ENCODE measurements at places on chromosomes 13 and 19.

DNA sequence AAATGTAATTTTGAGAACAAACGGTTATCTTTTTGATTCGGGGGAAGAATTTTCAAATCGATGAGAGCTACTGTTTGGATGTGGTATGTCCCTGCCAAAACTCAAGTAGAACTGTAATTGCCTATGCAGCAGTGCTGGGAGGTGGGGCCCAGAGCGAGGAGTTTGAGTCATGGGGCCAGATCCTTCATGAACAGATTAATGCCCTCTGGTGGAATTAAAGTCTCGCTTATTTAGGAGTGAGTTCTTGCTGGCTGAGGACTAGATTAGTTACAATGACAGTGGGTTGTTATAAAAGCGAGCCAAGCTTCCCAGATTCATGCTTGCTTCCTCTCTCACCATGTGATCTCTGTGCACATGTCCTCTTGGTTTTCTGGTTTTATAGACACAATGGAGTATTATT, 11.8 kb upstream of the PRR20A start:
- no peak for DNase-seq

- DNase-seq, result no peak
These were observed 1.5 kb downstream of the ZNF576 start for GRCh38 chr19:43597876-43598275.

- no peak for DNase-seq
These were observed 5.6 kb downstream of the OR7A10 start for GRCh38 chr19:14843169-14843568.

DNA sequence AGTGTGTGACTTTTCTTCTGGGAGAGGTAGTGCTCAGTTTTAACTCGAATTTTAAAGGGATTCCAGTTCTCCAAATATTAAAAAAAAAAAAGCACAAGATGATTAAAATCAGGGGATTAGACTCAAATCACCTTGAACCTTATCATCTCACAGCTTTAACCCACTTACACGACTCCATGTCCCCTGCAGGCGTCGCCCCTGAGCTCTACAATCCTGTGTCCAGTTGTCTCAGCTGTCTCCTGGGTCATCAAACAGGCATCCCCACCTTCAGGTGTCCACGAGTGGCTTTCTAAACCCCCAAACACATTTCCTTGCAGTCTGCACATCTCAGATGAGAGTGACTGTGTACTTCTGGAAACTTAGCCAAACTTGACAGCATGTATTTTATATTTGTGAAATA, 14.1 kb downstream of the ZNF808 start:
- no peak for DNase-seq

GRCh38 chr13:72689181-72689696, 38.2 kb downstream of the MZT1 start:
- DNase-seq, result no peak

DNA sequence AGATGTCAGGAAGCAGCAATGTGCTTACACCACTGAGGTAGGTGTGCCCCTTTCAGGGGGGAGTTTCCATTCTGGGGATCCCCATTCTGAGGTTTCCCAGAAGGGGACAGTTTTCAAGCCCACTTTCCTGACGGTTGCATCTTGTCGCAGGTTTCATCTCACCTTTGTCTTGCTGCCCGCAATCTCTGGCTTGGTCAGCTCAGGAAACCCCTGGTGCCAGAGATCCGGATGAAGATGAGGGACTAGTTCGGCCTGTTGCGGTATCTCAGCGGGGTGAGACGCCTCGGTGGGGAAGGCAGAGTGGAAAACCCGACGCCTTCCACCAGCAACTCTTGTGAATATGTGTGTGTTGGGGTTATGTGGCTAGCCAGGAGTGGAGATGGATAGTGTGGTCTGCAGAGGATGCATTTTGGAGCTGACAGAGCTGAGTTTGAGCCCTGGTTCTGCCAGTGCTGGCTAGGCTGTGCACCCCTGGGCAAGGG, 13.1 kb downstream of the TNFSF9 start:
- DNase-seq, result no peak

DNA sequence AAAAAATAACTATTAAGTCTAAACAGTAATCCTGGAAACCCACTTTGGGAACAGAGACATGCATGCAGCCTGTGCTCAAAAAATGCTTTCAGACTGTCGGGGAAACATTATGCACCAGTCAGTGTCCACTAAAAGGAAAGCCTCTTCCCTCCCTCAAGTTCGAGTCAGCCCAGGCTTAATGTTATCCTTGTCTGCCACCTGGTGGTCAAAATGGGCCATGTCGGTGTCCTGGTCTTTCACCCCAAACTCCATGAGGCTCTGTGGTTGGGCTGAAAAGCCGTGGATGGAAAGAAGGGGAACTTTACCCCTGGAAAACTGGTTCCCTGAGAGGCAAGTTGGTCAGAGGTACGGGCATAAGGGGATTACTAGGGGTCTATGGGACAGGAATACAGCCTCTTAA, 88.4 kb upstream of the ZNF492 start:
- DNase-seq, result no peak

GRCh38 chr13:39273953-39274738, 235.9 kb downstream of the NHLRC3 start:
- no peak for DNase-seq

DNA sequence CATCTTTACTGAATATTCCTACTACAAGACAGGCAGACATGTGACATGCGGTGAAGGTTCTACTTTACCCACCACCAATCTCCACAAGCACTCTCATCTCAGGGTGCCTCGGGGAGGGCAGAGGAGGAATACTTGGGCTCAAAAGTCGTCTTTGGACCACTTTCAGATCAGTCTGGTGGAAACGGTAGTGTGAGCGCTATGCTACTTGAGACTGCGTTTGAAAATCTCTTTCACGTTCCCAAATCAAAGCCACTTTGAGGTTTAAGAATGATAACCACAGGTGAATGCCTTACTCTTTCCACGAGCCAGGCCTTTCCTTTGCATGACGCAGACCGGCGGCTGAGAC, 1.5 kb upstream of the SOX1 start:
- DNase-seq, result no peak

DNA sequence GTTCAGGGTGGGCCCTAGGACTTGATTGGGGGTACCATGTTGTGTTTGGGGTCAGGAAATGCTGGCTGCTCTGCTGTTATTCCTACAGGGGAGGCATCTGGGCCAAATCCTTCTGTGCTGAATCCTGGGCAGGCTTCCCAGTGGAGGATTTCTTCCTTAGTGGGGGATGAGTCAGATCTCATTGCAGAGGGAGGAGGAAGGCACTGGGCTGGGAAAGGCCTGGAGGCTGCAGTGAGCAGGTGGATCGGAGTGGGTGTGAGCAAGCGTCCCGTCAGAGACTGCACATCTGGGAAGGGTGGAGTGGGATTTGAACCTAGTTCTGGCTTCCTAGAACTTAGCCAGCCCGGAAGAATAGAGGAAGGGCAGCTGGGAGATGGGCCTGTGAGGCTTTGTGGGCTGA, 11.5 kb downstream of the CCDC124 start:
- no peak for DNase-seq

- DNase-seq, result no peak
These were observed 359.8 kb upstream of the HTR2A start for GRCh38 chr13:47256618-47257017.

DNA sequence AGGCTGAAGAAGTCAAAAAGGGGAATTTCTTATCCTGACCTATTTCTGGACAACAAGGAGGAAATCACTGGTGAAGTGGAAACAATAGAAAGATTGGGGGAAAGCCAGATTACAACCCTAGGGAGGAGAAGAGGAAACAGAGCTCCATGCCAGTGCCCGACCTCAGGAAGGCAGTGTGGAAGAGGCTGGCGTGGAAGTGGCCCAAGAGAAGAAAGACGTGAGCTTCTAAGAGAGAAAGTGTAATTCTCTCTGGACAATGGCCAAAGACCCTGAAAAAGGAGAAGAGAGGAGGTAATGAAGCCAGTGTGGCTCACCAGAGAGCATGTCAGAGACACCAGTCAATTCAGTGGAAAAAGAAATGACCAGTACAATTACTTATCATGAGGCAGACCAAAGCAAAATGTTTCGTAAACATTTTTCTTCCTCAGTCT, 52.6 kb upstream of the URAD start:
- DNase-seq, result no peak
